NCI-H1092 (cell line): ENCODE measurements at places on chromosomes 7 and 10.

DNA sequence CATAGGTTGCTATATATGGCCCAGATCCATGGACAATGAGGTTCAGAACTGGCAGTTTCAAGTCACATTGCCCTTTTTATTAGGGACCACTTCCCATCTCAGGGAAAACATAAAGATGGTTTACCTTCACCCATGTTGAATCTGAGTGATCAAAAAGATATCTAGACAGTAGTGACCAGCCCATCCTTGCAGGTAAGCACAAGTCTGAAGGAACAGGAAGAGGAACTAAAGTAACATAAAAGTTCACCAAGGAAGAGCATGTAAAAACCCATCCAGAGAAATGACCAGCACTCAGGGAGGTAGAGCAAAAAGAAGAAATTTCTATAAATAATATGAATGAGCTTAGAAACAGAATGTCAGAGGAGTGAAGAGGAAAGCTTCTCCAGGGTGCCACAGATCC is 382.5 kb downstream of the PARD3 start:
- DNase-seq, result no peak

- DNase-seq, result no peak
These were observed 6.2 kb downstream of the ZNF775 start for GRCh38 chr7:150385302-150385723.

DNA sequence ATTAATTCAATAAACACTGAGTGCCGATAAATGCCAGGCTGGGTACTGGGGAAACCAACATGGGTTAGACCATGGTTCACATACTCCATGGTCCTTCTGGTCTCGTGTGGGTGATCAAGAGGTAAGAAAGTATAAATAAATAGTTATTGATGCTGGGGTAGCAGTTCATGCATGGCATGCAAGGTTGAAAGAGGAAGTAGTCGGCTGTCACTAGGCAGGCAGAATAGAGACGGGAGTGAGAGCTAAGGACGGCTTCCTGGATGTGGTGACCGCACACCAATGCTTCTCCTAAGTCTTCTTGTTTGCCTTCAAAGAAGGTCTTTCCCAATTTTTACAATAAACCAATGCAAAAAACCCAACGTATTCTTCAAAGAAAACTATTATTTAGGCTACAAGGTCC is 208.6 kb downstream of the ADAM12 start:
- no peak for DNase-seq

DNA sequence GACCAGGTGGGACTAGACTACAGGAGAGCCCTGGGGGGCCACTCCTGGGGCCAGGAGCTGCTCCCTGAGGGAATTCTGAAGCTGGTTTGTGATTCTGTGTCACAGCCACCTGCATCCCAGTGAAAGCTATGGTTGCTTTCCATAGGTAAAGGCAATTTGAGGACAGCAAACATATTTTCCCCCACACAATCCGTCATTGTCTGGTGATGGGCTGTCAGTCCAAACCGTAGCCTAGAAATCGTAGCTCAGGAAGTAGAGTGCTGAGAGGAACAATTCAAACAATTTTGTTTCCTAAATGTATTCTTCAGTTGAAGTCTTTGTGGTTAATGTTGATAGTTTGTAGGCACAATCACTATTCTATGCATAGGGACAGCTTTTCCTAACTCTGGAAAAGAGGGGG is 106.0 kb upstream of the INSYN2A start:
- DNase-seq, result no peak

- DNase-seq, result no peak
These were observed 44.8 kb upstream of the GDF10 start for GRCh38 chr10:47255033-47255813.

DNA sequence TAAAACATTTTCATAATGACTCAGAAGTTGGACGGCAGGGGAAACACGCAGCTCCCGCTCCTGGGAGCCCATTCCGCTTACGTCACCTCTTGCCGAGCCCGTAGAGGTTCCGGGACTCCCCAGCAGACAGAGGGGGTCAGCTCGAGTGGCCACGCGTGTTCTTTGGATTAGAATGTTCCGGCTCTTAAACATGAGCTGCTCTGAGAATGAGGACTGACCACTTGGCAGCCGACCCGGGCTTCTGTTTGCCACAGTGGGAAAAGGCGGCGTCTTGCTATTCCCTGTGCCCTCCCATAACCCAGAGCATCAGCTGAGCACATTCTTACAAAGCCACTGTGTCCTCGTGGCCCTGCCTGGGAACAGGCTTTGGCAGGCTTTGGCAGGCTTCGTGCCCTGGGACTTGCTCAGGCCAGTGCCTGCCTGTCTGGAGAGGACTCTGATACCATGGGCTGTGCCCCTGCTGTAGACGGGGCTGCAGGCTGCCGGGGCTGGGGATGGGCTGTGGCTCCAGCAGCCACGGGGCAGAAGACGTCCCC is 40.1 kb downstream of the PFKP start:
- no peak for DNase-seq

GRCh38 chr7:42212541-42213090 is 24.4 kb downstream of the GLI3 start:
- no peak for DNase-seq

GRCh38 chr10:103716206-103717160 is 138.9 kb downstream of the SH3PXD2A start:
- no peak for DNase-seq

GRCh38 chr7:152399344-152399743 is 36.5 kb downstream of the KMT2C start:
- DNase-seq, result no peak

GRCh38 chr7:94623820-94624219 is 32.1 kb downstream of the SGCE start:
- no peak for DNase-seq

DNA sequence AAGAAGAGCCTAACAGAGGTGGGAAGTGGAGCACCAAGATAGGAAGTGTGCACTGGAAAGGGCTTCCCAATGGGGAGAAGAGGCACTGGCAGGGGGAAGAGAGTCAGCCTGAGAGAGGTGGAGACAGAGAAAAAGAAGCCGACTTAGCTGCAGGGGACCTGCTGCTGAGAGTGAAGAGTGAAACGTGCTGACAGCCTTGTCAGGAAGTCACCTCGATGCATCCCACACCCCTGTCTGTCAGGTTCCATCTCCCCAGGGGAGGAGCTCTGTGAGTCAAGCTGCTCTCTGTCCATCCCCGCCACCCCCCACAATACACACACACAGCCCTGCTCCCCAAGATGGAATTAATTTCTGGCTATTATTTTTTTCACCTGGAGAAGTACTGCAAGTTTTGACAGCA is 14.0 kb downstream of the KAZALD1 start:
- no peak for DNase-seq

GRCh38 chr7:69448071-69448470 is 150.2 kb upstream of the AUTS2 start:
- DNase-seq, result no peak

DNA sequence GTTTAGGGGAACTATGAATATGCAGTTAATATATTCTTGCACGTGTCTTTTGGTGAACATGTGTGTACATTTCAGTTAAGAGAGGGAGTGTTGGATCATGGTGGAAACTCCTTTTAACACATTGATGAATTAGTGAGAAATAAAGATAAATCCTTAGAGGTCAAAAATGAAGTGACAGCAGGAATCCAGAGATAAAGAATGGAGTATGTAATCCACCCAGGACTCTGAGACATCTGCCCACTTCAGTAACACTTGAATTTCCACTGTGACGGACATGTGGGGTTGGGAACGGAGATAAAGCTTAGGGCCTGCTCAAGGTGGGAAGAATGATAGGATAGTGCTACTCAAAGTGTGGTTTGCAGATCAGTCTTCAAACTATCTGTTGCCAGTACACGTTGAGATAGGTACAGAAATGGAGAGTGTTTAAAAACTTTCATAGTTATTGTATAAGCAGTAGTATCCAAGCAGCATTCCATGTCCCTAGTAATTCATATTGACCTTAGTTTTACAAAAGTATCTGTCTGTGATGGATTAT is 6.6 kb upstream of the RELN start:
- no peak for DNase-seq

- DNase-seq, result no peak
These were observed 5.5 kb downstream of the AFAP1L2 start for GRCh38 chr10:114398587-114399331.

DNA sequence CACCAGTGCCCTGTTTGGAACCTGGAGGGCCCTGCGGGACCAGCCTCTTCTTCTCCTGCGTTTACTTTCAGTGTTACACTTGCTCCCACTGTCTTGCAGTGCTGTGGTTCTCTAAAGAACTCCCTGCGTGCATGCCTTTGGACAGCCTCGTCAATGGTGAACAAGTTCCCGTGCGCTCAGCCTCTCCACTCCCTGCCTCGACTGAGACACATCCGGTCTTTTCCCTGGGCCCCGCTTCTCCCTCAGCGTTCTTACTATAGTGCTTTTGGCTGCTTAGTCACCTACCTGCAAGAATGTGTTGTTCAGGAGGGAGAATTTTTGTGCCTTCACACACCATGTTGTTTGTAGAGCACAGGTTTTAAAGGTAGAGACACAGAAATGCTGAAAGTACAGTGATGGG is 520.7 kb upstream of the MKI67 start:
- DNase-seq, result no peak

- no peak for DNase-seq
These were observed 15.5 kb downstream of the MAPK8 start for GRCh38 chr10:48322017-48322416.

DNA sequence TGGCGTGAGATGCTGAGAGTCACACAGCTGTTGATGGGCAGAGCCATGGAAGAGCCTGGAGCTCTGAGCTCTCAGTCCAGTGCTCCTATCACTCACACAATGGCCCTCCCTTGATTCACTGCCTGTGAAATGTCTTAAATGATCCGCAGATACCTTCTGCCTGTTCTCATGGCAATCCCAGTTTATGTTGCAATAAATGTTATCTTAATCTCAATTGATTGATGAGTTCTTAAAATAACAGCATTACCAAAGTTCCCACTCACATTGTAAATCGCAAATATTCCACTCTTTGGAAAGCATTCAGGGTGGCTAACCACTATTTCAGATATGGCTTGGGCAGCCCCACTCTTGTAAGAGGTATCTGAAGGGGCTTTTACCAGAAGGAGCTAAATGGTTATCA is 865.5 kb downstream of the LRMDA start:
- DNase-seq, result no peak

- DNase-seq, result no peak
These were observed 35.4 kb downstream of the MALSU1 start for GRCh38 chr7:23334482-23335056.

- DNase-seq, result no peak
These were observed 102.8 kb upstream of the DIP2C start for GRCh38 chr10:792083-792791.

DNA sequence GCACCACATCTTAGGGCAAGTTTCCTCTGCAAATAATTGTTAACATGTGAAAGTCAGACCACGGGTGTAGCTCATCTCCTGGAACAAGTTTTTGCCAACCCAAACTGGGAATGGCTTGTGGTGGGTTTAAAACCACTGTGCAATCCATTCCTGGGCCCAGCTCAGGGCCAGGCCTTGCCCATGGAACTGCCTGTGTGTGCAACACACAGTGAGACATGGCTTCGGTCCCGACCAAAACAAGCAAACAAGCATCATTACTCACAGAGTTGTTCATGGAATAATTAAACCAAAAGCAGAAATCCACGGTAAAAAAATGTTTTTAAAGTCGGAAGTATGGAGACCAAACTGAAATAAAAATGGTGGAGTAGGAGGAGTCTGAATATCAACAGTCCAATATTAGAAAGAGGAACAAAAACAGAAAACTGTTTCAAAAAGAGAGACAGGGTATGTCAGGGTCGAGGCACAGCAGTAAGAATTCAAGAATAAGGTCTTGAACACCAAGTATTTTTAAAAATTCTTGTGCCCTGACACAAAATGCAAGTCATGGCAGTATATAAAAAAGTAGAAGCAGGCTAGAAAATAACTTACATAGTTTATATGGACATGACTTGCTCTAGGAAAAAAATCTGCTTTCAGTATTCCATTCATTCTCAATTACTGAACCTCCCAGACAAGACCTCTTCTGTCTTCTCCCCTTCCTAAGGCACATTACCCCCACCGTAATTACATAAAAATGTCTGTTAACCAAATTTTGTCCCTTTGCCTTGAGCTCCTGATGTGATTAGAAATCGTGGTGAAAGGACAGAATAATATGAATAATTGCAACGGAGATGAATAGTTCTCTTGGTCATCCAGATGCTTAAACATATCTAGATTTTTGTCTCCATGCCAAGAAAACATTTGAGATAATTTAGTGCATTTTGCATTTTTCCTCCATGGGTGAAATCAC is 88.4 kb downstream of the FAS start:
- no peak for DNase-seq

DNA sequence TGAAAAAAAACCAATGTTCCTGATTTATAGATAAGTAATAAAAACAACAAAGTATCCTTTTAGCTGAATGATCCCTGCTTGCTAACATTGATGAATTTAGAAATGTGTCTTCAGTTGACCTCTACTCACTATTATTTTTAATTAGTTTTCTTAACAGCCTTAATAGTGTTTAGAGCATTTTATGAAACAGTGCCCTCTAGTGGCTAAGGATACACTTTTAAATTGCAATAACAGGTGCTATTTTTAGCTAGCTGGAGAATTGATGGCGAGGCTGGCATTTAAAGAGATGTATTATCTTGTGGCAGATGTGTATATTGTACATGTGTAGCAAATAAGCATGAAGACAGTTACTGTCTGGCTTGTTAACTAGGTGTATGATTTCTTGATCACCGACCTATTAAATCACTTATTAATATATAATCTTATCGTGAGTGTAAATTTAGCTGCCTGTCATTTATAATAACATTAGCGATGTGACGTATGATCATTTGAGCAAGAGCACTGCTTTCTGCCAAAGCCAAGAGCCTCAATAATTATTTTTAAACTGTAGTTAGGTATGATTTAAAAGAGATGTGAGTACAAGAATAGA is 451.9 kb downstream of the DPP6 start:
- peak; percentile 65 for DNase-seq

GRCh38 chr10:70350501-70350900 is 31.9 kb downstream of the LRRC20 start:
- DNase-seq, result no peak

GRCh38 chr7:134357486-134357885 is 40.8 kb upstream of the SLC35B4 start:
- no peak for DNase-seq

- no peak for DNase-seq
These were observed 469.4 kb downstream of the KCNMA1 start for GRCh38 chr10:77168161-77168560.

GRCh38 chr10:44154956-44155355 is 229.9 kb downstream of the CXCL12 start:
- no peak for DNase-seq

DNA sequence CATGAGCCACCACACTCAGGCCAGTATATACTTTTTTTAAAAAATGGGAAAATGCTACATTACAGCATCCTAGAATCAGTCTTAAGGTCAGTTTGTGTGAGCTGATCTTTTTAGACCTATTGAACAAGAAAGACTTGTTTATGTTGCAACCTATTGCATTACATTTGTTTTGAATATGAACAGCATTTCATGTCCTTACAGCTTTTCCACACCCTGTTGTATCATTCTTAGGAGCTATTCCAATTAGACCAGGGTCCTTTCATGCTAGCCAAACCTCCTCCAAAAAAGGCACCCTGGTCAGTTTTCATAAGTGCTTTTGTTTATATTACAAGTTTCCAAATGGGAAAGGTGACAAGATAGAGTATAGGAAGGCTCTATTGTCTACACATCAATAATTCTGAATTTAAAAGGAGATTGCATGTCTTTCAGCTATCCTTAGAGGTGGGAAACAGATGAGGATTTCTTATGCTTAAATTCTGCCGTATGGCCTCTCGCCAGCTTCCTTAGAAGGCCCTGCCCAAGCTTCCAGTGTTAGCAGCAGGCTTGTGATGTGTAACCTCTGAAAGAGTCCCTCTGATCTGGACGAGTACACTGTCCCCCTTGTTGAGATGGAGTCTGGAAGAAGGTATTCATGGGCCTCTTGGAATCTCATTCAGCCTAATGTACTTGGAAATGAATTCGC is 171.9 kb downstream of the OTUD1 start:
- no peak for DNase-seq

- no peak for DNase-seq
These were observed 8.6 kb upstream of the SUN1 start for GRCh38 chr7:823649-824048.
